Chondrocyte (in vitro differentiated cells): ENCODE measurements at places on chromosomes 12 and 14. TPM values are rescaled to one million over a fixed set of nuclear protein-coding genes. Genes with fewer than 3 reads are reported as not detected.

Gene LYZ
- not detected in 3 replicates for total RNA-seq

Gene EPYC
- not detected in 3 replicates for total RNA-seq

Gene SPIC
- total RNA-seq = not detected in 3 replicates

Gene MUCL1
- total RNA-seq = not detected in 3 replicates
